ENCODE measurements at places on chromosomes 3 and 15. TPM values are rescaled to one million over a fixed set of nuclear protein-coding genes. Genes with fewer than 3 reads are reported as not detected.

Gene STRIT1
- total RNA-seq: not detected

DNA sequence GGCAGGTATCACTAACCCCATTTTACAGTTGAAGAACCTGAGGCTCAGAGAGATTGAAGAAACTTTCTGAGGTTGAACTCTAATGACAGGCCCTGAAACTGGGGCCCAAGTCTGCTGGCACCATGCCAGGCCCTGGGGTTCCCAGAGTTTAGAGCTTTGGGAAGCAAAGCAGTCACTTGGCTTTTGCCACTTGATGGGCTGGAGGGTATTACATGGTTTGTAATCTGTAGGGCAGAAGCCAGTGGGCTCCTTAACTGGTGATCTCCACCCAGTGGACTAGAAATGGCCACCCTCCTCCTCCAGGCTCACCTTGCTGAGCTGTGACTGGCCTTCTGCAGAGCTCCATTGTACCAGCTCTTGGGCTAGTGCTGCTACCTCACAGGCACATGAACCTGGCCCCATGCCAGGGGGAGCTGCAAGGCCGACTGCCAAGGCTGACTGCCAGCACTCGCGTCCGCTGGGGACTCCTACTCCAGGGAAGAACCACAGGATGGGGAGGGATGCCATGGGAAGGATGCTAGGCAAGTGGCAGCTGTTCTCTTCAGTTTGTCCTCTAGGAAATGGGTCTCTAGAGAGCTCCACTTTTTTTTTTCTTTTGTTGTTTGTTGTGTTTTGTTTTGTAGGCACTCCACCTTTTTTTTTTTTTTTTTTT, 104.8 kb downstream of the ETFA start:
- no peak for DNase-seq

GRCh38 chr3:139043554-139044365, 932 bp downstream of the PRR23C start:
- no peak for DNase-seq

DNA sequence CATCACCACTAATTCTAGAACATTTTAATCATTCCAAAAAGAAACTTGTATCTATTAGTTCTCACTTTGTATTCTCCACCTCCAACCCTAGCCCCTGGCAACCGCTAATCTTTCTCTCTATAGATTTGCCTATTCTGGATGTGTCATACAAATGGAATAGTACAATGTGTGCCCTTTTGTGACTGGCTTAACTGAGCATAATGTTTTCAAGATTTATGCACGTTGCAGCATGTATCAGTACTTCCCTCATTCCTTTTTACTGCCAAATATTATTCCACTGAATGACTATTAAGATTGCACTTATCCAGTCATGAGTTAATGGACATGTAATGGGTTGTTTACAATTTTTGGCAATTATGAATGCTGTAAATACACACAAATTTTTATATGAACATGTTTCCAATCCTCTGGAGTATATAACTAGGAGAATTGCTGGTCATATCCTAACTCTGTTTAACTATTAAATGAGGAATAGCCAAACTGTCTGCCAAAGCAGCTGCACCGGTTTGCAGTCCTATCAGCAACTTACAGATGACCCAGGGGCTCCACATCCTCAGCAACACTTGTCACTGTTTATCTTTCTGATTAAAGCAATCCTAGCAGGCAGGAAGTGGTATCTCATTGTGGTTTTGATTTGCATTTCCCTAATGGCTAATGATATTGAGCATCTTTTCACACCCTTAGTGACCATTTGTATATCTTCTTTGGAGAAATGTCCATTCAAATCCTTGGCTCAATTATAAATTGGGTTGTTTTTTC, 42.9 kb downstream of the DCUN1D1 start:
- DNase-seq: no peak

- DNase-seq: no peak
These were observed 69.2 kb downstream of the RFTN1 start for GRCh38 chr3:16444344-16444743.

DNA sequence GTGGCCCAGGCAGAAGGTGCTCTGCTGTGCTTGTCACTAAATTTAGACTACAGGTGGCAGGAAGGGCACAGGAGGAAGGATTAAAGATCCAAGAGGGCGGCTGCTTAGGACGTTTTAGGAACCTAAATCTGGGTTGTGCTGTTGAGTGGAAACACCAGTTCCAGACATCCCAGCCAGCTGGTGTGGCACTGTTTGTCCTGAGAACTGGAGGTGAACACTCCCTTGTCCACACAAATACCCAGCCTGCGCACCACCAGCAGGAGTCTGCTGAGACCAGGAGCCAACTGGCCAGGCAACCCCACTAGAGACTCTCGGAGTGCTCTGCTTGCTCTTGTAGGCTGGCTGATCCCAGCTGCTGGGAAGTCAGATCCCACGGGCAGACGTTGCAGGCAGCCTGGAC, 30.3 kb upstream of the UACA start:
- no peak for DNase-seq

- no peak for DNase-seq
These were observed 37.3 kb upstream of the CMTM7 start for GRCh38 chr3:32354362-32354778.

Measured in progenitor cell of endocrine pancreas (in vitro differentiated cells).